ENCODE measurements at places on chromosomes 5 and 9.

GRCh38 chr9:108234811-108235210 is 621.0 kb downstream of the ACTL7B start:
- no peak for DNase-seq

GRCh38 chr5:118293378-118293777 is 695.0 kb downstream of the DTWD2 start:
- DNase-seq = no peak

DNA sequence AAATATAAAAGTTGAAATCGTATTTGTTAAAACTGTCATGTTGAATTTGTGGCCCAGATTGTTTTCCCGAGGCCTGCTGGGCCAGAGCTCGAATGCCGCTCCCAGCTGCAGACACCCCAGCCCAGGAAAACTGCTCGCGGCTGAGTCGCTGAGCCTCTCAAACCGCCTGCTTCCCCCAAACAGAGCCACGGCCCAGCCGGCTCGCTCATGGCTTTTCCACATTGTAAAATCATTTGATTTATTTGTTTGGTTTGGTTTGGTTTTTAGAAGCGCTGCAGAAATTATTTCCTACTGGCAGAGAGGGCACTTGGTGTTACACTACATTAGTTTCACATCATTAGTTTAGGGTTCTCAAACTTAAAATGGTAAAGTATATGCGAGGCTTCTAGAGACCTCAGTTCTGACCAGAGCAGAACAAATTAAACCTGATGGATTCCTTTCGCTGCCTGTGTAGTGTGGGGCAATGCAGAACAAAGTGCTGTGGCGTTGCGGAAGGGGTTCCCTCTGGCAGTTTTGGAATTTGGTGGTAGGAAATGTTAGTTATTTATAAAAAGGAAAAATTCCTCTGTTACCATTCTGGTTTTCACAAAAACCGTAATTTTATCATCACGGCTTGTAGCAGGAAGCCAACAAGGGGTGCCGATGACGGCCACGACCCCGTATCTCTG is 156.5 kb upstream of the PITX1 start:
- DNase-seq = no peak

GRCh38 chr9:2271426-2271825 is 256.3 kb downstream of the SMARCA2 start:
- DNase-seq = peak; percentile 43

GRCh38 chr9:32431940-32432555 is 47.6 kb downstream of the ACO1 start:
- DNase-seq = peak; percentile 28

Data from activated CD4-positive, alpha-beta memory T cell treated with anti-CD3 and anti-CD28 coated beads for 36 hours (primary cell).